ENCODE measurements at places on chromosomes 12 and 14. TPM values are rescaled to one million over a fixed set of nuclear protein-coding genes. Genes with fewer than 3 reads are reported as not detected.

- no peak for DNase-seq
Measured at GRCh38 chr14:100374876-100375265, 51.7 kb downstream of the SLC25A47 start.

NYNRIN gene
- 10.1 TPM for total RNA-seq

SDR9C7 gene
- total RNA-seq: 0.28 TPM

DNA sequence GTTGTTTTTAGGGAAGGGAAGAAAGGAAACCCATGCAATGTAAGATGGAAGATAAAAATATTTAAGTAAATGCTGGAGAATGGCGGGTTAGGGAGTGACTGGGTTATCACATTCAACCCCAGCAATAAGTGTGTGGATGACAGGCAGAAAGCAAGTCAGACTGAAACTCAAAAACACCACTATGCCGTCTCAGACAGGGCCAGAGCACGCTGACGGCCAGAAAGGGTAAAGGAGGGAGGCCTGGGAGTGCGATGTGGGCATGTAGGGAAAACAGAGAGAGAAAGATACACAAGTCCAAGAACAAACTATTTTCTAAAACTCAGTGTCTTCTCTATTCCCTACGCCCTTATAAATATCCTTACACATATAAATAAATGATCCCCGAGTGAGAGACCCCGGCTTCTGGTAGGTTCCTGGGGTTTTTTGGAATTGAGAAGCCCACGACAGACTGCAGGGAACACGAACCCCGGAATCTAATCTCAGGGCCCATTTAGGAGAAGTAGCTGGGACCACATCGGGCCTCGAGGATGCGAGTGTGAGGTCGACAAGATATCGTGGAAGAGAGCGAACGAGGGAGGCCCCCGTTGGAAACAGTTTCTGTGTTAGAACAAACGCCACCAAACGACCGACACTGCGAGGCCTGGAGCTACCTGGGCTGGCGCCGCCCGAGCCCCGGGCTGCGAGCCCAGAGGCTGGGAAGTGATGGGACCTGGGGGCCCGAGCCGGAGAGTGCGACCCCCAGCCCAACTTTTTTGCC is 735 bp upstream of the OTX2 start:
- no peak for DNase-seq

DNA sequence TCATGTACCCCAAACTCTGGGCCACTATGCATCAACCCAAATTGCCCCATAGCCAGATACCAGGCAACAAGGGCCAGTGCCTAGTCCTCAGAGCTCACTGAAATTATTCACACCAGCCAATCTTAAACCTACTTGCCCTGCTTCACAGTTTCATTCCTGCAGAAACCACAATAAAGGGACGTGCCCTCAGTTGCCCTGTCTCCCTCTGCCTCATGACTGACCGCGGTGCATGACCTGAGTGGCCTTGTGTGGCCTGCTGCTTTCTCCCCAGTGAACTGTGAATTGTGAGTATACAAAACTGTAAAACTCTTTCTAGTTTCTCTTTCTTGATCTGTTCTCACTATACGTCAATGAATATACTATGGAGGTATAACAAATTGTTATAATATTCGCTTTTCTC is 490.9 kb upstream of the MIS18BP1 start:
- no peak for DNase-seq

DNA sequence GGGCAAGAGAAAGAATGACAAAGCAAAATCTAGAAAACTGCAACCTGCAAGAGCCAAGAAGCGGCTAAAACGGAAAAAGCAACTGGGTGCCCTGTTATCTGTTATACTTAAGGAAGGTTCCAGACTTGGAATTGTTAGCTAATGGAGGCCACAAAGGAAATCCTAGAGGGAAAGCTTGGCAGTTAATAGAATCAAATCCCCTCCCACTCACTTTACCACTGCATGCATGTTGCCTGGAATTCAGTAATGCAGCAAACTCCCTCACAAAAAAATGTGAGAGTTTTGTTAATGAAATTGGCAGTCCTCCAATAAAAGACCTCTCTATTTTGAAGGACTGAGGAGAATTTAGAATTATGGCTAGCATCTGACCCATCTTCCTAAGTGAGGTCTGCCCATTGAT is 164.2 kb upstream of the SOX5 start:
- no peak for DNase-seq

All from right atrium auricular region (tissue), 2 donors.